ENCODE measurements at places on chromosomes 3 and 15.
A peak's percentile ranks its signal among the peaks of the same experiment; 100 is the strongest.

- DNase-seq = no peak
Observed at GRCh38 chr3:37751967-37752648, 109.6 kb upstream of the CTDSPL start.

GRCh38 chr3:152276681-152277080 lies 8.0 kb downstream of the MBNL1 start:
- DNase-seq = no peak

GRCh38 chr3:16330351-16330750 lies 65.3 kb downstream of the OXNAD1 start:
- DNase-seq = no peak

- peak; percentile 77 for DNase-seq
Observed at GRCh38 chr3:14925729-14926591, 21.4 kb upstream of the NR2C2 start.

DNA sequence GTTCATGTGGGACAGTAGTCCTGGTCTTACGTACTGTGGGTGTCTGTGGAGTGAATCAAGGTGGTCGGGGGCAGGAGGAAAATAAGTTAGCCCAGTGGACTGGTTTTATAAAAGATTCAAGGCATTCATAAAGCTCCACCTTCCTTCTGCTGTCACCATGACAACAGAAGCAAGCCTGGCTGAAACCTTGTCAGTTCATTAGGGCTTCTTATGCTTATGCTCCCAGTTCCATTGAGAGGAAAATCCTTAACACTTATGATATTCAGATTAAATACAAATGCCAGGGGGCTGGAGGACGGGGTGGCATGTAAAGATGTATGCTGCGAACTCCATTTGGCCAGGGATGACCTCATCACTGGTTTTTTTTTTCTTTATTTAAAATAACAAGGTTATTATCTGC lies 283.1 kb upstream of the ATP10A start:
- DNase-seq = no peak

- DNase-seq = no peak
Observed at GRCh38 chr3:114147251-114147650, 31.6 kb downstream of the DRD3 start.
